Muscle of leg (tissue), 16 donors: ENCODE measurements at places on chromosomes 6 and 20.

GRCh38 chr6:163120223-163120622 is 294.3 kb upstream of the QKI start:
- H3K36me3 ChIP-seq = no peaks in the 10 kb centered on the region

DNA sequence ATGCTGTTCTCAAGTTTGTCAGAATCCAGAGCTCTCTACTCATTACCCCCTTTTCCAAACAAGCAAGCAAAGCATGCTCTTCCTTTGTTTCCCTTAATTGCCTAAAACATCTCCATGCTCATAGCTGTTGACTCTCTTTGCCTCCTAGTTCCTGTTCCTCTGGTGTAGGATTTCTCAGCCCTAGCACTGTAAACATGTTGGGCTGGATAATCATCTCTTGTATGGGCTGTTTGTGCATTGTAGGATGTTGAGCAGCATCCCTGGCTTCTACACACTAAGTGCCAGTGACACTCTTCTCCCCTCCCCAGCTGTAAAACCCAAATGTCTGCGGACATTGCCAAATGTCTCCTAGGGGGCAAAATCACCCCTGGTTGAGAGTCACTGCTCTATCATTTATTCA is 14.0 kb downstream of the PPARD start:
- H3K27me3 ChIP-seq = no peaks in the 10 kb centered on the region
- H3K36me3 ChIP-seq = peaks cover 34% of the 10 kb centered on the region
- no peak overlapping the region for H3K4me3 ChIP-seq
- peaks cover 43% of the 10 kb centered on the region for H3K4me1 ChIP-seq
- H3K27ac ChIP-seq = no peak overlapping the region
- no peak for DNase-seq

DNA sequence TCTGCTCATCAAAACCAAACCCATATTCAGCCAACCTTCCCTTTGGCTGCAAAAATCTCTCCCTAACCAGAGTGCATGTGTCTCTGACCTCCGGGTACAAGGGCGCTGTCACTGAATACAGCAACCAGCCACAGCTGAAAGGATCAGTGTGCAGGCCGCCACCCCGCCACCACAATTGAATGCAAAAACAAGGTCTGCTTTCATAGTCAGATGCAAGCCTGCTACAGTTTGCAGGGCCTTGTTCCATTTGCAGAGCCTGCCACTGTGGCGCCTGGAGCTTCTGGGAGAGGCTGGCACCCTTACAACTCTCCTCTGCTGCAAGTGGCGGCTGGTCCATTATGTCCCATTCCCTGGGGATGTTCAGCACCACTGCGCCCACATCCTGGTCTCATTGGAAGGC is 23.5 kb downstream of the MDGA1 start:
- no peak overlapping the region for H3K4me3 ChIP-seq
- no peaks in the 10 kb centered on the region for H3K36me3 ChIP-seq
- H3K27me3 ChIP-seq = no peaks in the 10 kb centered on the region

DNA sequence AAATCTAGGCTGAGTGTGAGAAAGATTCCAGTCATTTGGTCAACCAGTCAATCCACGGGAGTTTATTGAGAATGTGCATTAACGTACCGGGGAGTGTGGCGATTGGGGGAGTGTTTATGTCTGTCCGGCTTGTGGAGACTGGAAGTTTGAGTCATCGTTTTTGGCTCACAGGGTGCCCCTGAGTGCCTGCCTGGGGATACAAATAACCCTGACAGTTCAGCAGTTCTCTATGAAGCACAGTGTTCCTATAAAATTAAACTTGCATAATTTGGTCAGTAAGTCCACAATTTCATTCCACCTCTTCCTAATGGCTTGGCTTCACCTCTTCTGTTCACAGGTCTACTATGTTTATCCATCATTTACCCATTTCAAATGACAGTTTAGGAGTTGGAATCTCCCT is 72.6 kb upstream of the PLEKHG1 start:
- H3K27ac ChIP-seq = no peak overlapping the region
- no peaks in the 10 kb centered on the region for H3K4me1 ChIP-seq
- no peaks in the 10 kb centered on the region for H3K36me3 ChIP-seq
- H3K4me3 ChIP-seq = no peak overlapping the region
